Effector memory CD4-positive, alpha-beta T cell (primary cell): ENCODE measurements at places on chromosomes 7 and 10.

DNA sequence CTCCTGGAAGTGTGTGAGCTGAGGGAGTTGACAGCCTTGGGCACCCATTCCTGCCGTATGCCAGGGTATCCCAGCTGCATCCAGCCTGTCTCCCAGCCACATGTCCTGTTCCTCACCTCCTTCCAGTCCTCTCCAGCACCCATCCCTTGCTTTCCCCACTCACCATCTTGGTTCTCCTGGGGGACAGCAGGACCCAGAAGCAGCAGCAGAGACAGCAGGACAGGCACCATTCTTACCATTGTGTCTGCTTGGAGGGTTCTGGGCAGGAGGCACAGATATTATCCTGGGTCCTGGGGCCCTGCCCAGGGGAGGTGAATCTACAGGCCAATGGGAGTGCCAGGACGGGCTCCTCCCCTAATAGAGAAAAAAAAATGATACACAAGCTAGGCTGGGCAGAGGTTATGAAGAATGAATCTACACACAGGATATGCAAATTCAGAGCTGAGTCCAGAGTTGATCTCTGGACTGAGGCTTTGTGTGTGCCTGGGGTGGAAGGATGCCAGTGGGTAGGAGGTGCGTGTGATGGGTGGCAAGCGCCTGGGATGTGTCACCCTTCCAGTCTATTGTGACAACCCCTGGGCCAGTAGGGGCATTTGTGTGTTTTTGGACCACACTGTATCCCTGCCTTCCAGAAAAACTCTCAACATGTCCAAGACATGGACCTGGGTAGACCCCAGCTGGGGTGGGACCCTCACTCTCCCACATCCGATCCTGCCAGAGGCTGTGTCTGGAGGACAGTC lies at the start of gene AZGP1:
Gene AZGP1, minus strand, starts transcription at position 250 of the 740 bp plus-strand sequence. Its CDS starts 11 bp downstream, at position 239.
- DNase-seq = no peak

GRCh38 chr10:89217057-89217990 lies 10.2 kb upstream of the CH25H start:
- peak; percentile 54 for DNase-seq

DNA sequence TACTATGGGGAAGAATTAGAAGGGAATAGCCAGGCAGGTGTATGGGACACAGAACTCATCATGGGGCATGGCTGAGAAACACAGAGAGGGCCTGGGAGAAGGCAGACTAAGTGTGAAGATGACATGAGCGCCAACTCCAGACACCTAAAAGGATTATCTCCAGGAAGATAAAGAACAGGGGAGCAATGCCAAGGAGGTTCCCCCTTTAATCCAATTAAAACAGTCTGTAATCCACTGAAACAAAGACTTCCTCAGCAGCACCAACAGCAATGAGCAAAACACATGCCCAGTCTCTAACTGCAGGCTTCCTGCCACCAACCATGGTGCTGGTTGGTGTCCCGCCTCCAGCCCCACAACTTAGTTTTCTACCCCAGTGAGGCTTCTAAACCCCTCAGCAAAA lies 108.9 kb downstream of the GRID1 start:
- no peak for DNase-seq

DNA sequence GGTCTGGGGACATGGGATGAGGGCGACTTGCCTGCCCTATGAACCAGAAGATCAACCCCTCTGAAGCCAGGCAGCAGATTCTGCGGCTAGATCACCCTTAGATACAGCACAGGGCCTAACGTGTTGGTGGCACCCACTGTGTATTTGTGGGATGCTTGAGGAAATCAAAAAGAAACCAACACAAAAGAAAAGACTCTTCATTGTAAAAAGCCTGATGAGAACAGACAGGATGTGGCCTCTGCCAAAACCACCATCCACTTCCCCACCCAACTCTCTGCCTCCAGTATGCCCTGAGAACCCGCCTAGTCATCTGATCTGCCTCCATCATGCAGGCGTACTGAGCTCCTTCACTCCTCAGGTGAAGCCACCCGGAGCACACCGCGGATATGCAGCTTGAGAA lies 97.2 kb upstream of the INSYN2A start:
- DNase-seq = peak; percentile 17

DNA sequence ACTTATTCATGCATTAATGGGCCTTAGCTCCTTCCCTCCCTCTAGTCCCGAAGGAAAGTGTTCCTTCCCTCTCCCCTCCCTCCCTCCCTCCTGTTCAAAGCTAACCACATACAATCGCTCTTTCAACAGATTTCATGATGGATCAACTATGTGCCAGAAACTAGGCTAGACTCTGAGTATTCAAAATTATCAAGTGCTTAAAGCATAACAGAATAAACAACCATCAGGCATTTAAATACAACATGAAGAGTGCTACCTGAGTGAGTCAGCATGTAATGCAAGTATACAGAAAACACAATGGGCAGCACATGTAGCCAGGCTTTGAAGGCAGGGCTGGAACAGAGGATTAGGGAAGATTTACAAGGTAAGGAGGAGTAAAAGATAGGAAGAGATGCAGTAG lies 11.3 kb downstream of the CHCHD3 start:
- no peak for DNase-seq

DNA sequence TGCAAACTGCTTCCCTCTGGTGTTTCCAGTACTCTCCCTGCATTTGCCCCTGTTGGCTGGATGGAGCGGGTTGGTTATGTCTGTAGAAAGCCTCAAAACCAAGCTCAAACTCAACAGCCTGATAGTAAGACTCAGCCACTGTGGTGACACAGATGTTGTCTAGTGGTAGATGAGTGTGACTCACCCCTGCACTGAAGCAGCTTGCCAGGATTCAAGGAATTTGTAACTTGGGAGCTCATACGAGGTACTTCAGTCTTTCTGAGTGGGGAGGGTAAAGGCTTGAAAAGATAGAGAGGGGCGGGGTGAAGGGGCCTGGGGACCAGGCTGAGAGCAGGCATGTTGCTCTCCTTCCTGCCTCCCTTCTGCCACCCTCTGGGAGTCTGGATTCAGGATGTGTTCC lies 22.9 kb upstream of the AQP1 start:
- no peak for DNase-seq

DNA sequence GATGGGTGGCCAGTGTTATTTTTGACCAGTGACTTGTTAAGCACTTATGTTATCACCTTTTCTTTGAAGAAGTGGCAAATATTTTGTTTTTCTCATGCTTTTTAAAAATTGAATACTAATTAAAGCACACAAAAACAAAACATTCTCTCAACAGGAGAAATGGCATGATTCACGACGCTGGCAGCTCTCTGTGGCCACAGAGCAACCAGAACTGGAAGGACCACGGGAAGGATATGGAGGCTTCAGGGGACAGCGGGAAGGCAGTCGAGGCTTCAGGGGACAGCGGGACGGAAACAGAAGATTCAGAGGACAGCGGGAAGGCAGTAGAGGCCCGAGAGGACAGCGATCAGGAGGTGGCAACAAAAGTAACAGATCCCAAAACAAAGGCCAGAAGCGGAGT lies 6.2 kb upstream of the KIFBP start:
- no peak for DNase-seq

DNA sequence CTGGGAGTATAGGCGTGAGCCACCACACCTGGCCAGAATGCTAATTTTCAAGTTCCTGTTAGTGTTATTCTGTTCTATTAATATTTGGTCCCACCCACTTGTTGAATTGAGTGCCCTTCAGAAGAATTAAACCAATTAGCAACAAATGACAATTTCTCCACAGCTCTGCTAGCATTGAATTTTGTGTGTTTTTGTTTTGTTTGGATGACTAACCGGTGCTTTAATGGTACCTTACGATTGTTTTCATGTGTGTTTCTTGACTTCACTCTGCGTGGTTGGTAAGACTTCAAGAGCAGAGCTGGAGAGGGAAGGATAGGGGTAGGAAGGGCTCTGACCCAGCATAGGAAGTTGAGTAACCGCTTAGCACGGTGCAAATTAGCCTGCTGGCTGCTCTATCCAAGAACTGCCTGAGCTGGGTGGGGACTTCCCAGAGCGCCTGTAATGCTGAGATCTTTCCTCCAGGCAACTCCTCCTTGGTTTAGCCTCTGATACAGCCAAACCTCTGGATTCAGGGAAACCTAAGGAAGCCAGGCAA lies 4.6 kb downstream of the ARPC1B start:
- DNase-seq = peak; percentile 63

DNA sequence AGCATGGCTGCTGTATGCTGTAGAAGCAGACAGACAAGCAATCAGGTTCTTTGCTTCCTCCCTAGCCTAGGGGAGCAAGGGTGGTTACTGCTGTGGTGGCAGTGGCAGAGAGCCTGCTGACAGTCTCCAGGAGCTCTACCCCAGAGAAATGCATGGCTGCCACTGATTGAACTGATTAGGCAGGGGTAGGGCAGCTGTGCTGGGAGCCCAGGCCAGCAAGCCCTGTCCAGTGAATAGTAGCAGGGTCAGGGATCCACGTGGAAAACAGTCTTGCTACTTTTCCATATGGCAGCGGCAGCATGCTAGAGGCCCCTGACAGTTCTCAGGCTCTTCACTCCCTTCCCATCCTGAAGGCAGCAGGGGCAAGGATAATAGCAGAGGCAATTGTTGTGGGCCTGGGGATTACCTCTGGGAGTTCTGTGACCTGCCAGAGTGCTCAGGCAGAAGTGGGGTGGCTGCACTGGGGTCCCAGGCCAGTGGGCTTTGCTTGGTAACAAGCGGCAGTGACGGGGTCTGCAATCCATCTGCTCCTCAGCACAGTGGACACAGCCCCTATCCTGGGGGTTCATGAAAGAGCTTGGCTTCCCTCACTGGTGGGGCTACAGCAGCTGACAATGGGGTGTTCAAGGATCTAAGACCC lies 558.8 kb upstream of the GHITM start:
- no peak for DNase-seq

- no peak for DNase-seq
These were observed 30.6 kb upstream of the CTBP2 start for GRCh38 chr10:125190946-125191345.

GRCh38 chr7:157771-158625 lies 34.4 kb upstream of the FAM20C start:
- no peak for DNase-seq

- no peak for DNase-seq
These were observed 16.9 kb upstream of the CDK14 start for GRCh38 chr7:90579181-90579688.

DNA sequence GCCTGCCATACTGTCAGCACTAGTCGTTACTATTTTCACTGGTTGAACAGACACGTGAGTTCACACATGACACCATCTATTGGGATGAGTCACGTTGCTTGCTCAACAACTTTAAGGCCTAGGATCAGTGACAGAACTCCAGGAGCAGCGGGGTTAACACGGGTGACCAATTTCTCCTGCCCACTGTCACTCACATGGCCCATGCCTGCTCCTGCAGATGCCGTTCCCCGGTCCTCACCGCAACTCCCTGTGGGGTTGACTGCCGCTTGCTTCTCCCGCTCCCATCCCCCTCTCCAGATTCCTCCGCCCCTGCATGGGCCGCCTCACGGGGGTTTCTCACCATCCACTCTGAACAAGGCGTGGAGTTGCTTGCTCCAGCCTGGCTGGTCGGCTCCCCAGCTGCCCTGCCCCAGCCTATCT lies 128.2 kb downstream of the TAX1BP1 start:
- DNase-seq = no peak

- no peak for DNase-seq
These were observed 130.8 kb upstream of the LYZL1 start for GRCh38 chr10:29158066-29158465.

GRCh38 chr7:137110091-137110509 lies 233.4 kb downstream of the PTN start:
- DNase-seq = no peak

- DNase-seq = no peak
These were observed 284.9 kb downstream of the OTUD1 start for GRCh38 chr10:23723796-23724195.

GRCh38 chr7:81447351-81447952 lies 322.4 kb downstream of the HGF start:
- no peak for DNase-seq

- DNase-seq = no peak
These were observed 587.8 kb upstream of the POM121L12 start for GRCh38 chr7:52447581-52448180.

- no peak for DNase-seq
These were observed 601 bp downstream of the ADAM8 start for GRCh38 chr10:133276100-133276434.

- DNase-seq = no peak
These were observed 13.2 kb downstream of the POM121L12 start for GRCh38 chr7:53048638-53049037.

DNA sequence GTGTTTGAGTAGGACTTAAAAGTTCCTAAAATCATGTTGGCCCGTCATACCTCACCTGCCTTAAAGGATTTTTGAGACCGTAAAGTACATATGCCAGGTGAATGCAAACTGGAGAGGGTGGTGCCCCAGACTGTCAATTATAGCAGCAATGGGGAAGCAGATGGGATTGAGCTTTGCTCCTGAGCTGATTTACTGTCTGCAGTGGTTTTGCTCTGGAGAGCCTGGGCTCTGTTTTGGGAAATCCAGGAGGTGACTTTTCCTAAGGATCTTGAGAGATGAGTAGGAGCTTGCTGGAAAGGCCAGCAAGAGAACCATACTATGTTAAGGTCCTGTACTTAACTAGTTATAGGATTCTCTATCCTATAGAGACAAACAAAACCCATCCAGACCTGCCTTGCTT lies 43.0 kb downstream of the COL13A1 start:
- no peak for DNase-seq

GRCh38 chr7:36013246-36014014 lies 139.6 kb upstream of the EEPD1 start:
- DNase-seq = no peak

- no peak for DNase-seq
These were observed 67.8 kb downstream of the DOCK4 start for GRCh38 chr7:112138325-112138852.

- DNase-seq = no peak
These were observed 48.4 kb upstream of the BET1 start for GRCh38 chr7:94052398-94053180.

DNA sequence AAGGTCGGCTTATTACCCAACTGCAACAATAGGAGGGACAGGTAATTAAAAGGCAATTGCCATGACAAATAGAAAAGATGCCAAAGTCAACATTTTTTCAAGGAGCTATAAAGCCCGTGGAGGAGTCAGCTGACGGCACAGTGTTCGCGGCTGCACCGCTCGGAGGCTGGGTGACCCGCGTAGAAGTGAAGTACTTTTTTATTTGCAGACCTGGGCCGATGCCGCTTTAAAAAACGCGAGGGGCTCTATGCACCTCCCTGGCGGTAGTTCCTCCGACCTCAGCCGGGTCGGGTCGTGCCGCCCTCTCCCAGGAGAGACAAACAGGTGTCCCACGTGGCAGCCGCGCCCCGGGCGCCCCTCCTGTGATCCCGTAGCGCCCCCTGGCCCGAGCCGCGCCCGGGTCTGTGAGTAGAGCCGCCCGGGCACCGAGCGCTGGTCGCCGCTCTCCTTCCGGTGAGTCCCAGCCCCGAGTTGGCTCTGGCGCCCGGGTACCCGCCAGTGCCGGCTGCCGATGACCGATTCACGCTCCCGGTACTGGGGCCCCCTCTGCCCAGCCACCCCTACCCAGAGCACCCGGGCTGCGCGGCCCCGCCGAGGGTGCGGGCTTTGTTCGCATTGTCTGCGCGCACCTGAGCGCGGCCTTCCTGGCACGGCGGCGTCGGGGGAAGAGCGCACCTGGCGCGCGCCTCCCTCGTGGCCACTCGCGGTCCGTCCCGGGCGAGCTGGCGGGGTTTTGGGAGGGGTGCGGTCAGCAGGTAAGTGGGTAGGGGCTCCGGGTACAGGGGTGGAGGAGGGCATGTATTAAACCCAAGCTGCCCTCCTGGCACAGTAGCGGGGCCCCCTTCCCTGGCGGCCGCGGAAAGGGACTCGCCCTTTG lies at the start of gene VWA2:
Gene VWA2, plus strand, starts transcription at position 138 of the 877 bp plus-strand sequence. CDS start 9,460 bp downstream, outside the sequence.
- DNase-seq = no peak

- DNase-seq = no peak
These were observed 5.5 kb upstream of the IKZF1 start for GRCh38 chr7:50298811-50299562.
